A549 (cell line): ENCODE measurements at places on chromosomes 7 and 10.

DNA sequence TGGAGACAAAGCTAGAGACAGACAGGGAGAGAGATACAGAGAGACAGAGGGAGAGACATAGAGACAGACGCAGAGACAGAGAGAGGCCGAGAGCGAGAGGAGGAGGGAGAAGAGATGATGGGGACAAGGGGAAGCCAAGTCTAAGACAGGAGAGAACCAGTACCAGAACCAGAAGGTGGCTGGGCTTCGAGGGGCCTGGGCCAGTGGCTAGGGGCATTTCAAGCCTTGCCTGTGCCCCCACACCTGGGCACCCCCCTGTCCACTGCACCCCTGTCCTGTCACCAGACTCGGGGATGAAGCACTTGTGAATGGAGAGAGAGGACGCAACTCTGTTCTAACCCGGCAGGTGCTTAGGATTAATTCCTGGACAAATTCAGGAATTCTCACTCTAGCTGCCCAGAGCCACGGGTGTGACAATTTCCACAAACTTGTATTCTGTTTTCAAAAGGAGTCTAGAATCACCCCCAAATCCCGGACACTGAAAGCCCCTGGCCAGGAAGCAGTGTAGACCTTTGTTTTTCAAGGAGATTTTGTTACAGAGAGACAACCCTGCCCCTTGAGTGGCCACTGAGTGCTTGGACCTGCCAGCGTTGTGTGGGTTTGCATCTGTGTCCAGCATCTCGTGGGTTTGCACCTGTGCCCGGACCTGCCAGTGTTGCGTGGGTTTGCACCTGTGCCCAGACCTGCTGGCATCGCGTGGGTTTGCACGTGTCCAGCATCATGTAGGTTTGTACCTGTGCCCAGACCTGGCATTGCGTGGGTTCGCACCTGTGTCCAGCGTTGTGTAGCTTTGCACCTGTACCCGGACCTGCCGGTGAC lies 157.3 kb downstream of the WDR37 start:
- DNase-seq = no peak

DNA sequence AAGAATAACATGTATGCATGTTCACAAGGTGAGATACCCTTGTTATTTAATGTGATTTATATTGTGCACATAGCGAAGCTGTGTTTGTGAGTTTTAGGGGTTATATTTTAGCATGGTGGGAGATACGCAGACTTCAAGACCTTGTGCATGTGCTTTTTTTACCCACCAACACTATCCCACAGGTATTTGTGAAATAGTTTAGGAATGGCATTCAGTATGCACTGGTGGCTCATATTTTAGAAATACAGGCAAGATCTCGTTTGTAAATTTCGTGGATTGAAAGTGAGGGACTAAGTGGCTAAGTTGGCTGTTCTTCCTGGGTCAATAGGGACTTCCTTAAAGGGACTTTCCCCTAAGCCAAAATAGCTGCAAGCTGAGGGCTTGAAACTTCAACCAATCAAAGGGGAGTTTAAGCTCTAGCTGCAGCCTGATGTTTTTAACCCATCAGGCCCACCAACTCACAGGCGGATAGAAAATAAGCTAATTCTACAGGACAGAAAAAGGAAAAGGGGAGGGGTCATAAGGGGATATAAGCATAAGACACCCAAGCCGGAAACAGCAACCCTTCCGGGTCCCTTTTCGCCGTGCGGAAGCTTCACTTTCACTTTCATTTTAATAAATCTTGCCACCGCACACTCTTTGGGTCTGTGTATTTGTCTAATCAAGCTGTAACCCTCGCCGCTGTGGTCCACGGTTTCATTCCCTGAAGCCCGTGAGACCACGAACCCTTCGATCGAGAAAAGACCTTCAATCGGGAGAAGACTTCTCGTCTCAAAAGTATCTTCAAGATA lies 291.0 kb downstream of the GPR158 start:
- no peak for DNase-seq

- DNase-seq = no peak
Measured at GRCh38 chr10:133162910-133163856, 3.2 kb downstream of the KNDC1 start.

DNA sequence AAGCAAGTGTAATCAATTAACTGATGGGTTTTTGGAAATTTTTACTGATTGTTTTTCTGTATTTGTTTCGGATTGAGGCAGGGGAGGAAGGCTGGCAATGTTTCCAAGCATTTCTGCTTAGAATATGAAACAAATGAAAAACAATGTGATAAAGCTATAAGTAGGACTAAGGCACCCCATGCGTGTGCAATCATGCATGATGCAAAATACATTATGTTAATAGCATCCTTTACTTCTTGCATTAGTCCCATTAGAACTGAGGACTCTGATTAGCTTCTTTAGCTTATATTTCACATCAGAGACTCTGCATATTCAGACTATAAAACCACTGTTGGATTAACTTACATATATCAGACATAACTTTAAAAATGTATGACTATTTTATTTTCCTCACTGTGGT lies 48.7 kb upstream of the AGMO start:
- DNase-seq = no peak

- no peak for DNase-seq
Measured at GRCh38 chr10:24574578-24575155, 149.0 kb downstream of the ARHGAP21 start.

DNA sequence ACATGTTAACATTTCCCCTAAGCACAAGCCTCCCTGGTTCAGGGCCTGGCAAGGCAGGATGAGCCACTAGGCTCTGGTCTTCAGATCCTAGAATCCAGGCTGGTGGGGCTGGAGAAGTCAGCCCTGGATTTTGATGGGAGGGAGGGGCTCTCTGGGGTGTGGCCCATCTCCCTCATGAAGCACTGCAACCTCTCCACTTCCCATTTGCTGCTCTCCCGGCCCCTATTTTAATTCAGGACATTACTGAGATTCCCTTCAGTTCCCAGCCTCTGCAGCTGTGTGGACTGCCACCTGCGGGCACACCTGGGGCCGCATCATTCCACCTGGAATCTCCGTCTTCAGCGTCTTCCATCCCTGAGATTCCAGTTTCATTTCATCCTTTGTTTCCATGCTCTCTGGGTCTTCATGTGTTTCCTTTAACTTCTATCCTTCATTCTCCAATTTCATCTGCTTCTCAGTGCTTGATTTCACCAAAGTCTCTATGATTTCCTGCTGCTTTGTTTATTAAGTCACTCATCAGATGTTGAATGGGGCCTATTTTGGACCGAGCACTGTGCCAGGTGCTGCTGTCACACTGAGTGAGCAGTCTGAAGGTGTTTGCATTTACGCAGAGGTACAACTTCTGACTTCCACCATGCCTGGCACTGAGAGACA lies 253.6 kb downstream of the WDR37 start:
- no peak for DNase-seq

DNA sequence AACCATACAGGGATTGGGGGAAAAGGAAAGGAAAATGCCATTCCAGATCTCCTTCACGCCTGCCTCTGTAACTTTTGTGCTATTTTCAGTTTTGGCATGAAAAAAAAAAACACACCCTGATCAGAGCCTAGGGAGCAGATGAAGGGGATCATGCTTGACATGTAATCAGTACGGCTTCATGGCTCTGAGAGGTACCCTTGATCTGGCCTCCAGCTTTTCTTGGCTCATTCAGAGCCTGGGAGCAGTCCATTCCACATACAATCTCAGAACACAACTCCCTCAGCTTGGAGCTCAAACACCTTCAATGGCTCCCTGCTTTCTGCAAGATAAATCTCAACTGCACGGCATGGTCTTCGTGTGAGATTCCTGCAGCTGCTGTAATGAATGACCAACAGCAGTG lies 422.8 kb upstream of the ZMIZ1 start:
- no peak for DNase-seq

DNA sequence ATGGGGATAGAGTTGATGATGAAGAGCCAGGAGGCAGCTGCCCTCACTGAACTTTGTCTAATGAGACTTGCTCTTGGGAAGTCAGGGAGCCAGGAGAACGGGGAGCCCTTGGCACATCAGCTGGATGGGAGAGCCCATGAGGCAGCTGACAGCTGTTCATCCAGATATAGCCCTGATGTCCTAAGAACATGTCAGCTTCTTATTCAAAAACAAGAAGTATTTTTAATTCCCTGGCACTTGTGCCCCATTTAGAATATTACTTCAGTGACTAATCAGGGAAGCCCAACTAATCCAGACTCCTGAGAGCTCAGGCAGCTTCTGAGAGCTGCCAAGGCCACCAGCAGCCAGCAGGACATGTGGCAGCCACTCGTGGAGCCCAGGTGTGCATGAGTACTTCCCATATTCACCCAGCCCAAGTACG lies 363.4 kb downstream of the GRID1 start:
- DNase-seq = no peak

DNA sequence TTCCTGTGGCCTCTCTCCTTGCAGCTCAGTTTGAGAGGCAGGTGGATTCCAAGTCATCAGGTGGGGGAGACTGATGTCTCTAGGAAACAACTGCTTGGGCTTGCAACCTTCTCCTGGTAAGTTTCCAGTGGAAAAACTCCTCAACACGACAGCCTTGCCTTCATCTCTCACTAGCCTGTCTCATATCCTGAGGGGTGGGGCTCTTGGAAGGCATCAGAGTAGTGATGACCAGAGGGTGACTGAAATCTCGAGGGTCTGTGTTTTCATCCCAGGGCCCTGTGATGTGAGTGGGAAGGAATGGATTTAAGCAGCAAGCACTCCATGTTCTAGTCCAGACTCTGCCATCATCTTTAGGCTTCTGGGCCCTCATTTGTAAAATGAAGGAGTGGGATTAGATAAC lies 107.0 kb downstream of the NRP1 start:
- no peak for DNase-seq

GRCh38 chr10:110387983-110388686 lies 83.4 kb upstream of the SMNDC1 start:
- DNase-seq = no peak

GRCh38 chr7:80453699-80454340 lies 58.0 kb downstream of the GNAT3 start:
- peak; percentile 10 for DNase-seq

GRCh38 chr7:106598663-106599342 lies 62.2 kb downstream of the CCDC71L start:
- peak; percentile 61 for DNase-seq

- DNase-seq = no peak
Measured at GRCh38 chr10:102492344-102492939, 10.1 kb downstream of the ACTR1A start.

GRCh38 chr10:102773320-102773719 lies 29.6 kb downstream of the WBP1L start:
- no peak for DNase-seq

DNA sequence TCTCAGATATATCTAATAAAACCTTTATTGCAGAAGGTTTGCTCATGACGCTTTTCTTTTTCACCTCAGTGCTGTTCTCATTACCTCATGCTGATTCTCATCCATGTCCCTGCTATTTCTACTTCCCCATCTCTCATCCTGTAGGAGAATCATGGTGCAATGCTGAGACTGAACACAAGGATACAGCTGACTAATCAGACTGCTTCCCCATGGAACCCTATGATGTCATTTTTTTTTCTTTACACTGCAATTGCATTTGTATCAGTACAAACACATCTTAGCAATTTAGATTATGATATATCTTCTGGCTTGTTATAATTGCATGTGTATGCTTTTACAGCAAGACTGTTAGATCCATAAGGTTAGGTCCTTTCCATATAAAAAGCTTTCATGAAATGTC lies 93.7 kb downstream of the SEMA3A start:
- DNase-seq = peak; percentile 69
